Activated gamma-delta T cell treated with anti-CD3 and anti-CD28 coated beads, Interleukin-2, amount 50 U/mL, for 16 hours (primary cell): ENCODE measurements at places on chromosomes 11 and 22.

DNA sequence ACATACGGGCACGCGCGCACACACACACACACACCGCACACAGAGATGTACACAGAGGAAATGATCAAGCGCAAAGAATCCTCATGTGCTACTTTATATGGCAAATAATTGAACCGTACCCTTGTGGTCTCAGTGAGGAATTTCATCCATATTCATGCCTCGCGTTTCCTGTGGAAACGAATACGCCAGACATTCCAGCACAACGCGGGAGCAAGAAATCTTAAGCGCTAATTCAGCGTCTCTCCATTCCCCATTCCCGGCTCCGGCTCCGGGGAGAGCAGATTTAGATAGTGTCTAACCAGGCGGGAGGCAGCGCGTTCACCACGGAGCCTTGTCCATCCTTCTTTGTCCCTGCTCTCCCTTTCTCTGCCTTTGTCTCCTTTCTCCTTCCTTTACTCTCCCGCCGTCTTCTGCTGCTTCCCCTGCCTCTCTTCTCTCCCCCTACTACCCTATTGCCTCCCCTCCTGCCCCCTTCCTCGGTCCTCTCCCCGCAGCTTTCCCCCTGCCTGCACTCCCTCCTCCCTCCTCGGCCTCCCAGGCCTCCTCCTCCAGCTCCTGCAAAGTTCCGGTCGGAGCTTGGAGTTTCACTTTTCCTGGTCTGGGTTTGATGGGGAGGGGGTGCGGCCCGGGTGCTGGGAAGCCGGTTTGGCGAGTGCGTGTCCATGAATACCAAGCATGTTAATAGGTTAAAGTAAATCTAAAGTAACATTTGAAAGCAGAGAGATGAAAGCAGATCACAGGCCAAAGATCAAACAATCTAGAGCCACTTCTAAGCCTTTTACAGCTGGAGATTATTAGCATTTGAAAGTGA, 579.3 kb downstream of the BUD13 start:
- no peak for DNase-seq

GRCh38 chr11:68007498-68008380, 2.4 kb upstream of the ALDH3B1 start:
- DNase-seq = no peak

DNA sequence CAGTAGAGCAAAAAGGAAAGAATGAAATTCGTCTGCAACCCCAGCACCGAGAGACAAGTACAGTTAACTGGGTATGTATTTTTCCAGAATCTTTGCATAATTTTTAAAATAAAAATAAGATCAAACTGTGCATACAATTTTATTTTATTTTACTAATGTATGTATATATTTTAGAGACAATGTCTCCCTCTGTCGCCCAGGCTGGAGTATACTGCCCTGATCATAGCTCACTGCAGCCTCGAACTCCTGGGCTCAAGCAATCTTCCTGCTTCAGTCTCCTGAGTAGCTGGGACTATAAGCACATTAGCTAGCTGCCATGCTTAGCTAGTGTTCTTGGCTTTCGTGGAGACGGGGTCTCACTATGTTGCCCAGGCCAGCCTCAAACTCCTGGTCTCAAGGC, 18.8 kb upstream of the DRD2 start:
- no peak for DNase-seq

GRCh38 chr11:87851234-87851633, 324.0 kb downstream of the RAB38 start:
- no peak for DNase-seq

- no peak for DNase-seq
These were observed 217.4 kb downstream of the BARX2 start for GRCh38 chr11:129593098-129593497.

GRCh38 chr11:125946712-125947418, 1.0 kb downstream of the VSIG10L2 start:
- no peak for DNase-seq

DNA sequence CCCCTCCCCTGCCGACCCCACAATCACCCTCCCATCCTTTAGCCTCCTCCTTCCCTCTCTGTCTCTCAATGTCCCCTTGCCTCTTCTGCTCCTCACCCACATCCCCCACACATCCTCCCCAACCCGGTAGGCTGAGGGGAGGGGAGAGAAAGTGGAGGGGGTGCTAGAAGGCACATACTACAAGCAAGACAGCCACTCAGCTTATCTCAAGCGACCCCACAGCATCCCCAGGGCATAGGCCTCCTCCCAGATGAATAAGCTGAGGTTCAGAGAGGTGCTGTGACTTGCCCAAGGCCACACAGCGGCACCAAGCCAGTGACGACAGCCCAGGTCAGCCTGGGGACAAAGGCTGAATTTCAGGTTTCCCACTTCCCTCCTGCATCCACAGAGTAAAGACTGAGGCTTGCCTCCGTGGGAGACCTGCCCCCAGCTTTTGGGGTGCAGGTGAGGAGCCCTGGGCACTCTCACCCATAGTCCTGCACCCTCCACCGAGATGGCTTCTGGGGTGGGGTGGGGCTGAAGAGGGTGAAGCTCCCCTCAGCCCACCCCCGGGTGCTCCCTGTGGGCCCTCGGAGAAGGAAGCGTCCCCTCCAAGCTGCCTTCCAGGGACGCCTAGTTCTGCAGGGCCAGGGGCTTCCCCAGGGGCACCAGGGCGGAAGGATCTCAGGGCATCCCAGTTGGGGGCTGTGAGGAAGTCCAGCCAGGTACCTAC, 511 bp downstream of the RAC2 start:
- DNase-seq = no peak

GRCh38 chr22:49290711-49291110, 537.0 kb downstream of the BRD1 start:
- no peak for DNase-seq

DNA sequence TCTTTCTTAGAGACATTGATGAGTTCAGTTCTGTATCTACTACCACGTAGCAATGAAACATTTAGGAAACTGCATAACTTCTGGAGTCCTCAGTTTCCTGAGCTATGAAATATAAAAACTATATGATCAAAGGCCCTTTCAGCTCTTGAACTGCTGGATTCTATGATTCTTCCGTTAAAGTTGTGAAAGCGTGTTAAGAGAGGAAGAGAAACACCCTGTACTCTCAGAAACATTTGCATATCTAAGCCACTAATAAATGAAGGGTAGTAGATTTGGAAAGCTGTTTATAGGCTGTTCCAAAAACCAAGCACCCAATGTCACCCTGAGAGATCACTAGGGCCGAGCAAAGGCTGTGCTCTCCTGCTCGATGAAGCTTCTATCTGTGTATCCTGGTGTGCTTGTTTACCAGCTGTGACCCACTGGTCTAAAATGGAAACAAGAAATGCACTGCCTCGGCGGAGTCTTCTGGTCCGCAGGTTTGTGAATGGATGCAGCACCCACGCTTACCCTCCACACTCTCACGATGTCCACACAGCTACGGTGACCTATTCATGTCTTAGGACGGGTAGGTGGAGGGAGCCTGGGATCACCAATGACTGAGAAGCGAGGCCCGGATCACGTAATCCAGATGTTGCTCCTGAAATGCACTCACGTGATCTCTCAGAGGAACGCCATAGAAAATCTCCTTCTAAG, 325.8 kb downstream of the OPCML start:
- DNase-seq = no peak
